ENCODE measurements at places on chromosomes 7 and 10.
A peak's percentile ranks its signal among the peaks of the same experiment; 100 is the strongest.

DNA sequence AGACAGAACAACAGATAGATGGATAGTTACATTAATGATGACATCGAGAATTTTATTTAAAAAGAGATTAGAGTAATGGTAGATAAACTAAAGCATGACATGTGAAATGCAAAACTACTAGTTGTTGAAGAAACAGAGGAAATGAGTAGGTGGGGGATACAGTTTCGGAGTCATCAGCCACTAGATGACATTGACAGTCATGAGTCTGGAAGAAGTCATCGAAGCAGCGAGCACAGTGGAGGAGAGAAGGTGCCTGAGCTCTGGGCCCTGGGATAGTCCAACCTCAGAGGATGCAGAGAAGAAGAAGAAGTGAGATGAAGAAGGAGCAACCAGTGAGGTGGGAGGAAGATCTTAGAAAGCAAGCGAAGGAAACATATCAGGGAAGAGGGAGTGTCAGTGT, 20.2 kb upstream of the SEC61A2 start:
- DNase-seq: no peak

DNA sequence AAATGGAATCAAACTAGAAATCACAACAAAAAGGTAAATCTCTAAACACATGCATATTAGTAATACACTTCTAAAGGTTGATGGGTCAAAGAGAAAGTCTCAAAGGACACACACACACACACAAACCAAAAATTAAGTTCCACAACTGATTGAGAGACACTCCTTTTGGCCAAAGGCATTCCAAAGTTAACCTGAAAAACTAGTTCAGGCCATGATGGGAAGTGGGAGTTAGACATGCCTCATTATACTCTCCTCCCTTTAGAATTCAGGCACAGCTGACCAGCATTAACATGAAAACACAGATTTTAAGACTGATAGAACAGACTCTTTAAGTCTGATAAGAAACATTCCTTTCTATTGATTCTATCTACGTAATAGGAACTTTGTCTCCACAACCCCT, 332.4 kb upstream of the IGFBP3 start:
- no peak for DNase-seq

- DNase-seq: no peak
These were observed 27.3 kb upstream of the ITGB1 start for GRCh38 chr10:32985341-32985764.

DNA sequence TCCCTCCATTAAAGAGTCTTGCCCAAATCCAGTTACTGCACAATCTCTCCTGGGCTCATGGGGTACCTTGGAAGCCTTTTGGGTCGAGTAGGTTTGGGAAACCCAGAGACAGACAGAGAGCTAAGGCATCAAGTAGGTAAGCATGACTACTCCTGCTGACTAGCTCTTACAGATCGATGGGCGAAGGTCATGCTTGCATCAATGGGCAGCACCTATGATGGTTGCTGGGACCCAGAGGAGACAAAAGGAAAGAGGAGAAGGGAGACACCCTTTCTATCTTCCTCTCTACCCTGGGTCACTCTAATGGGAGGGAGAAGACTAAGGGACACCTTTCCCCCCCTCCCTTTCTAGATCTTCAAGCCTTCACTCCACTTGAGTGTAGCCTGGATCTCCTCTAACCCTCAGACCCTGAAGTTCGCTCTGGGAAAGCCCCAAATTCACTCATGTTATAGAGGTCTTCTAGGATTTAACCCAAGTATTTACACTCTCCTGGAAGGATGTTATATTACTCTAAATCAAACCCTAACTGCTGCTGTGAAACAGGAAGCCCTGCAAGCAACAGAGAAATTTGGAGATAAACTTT, 31.6 kb upstream of the ZNF746 start:
- peak; percentile 49 for DNase-seq

- DNase-seq: no peak
These were observed 497.3 kb upstream of the GALNT17 start for GRCh38 chr7:70634610-70635068.
